ENCODE measurements at places on chromosomes 6 and 20.

GRCh38 chr20:24446811-24447210 is 22.6 kb upstream of the SYNDIG1 start:
- no peak for DNase-seq

GRCh38 chr6:97765461-97765860 is 482.4 kb upstream of the MMS22L start:
- DNase-seq = no peak

DNA sequence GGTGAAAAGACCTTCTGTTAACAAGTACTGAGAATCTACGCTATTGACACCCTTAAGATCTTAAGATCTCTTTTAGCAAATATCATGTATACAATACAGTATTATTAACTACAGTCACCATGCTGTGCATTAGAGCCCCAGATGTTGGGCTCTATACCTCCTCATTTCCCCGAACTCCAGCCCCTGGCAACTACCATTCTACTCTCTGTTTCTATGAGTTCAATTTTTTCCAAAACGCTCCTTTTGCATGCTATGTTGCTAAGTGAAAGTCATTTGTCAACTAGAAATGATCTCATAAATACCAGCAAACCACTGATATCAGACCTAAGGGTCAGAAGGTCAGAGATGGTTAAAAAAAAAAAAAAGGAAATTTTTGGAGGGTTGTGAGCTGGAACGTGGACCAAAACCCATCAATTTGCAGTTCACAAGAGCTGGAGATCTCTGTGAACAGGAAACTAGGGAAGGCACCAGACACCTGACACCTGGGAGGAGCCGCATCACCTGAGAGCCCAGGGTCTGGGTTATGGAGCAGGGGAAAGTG is 122.0 kb upstream of the KCNK16 start:
- DNase-seq = no peak

- no peak for DNase-seq
Observed at GRCh38 chr6:47402081-47402480, 75.5 kb upstream of the CD2AP start.

DNA sequence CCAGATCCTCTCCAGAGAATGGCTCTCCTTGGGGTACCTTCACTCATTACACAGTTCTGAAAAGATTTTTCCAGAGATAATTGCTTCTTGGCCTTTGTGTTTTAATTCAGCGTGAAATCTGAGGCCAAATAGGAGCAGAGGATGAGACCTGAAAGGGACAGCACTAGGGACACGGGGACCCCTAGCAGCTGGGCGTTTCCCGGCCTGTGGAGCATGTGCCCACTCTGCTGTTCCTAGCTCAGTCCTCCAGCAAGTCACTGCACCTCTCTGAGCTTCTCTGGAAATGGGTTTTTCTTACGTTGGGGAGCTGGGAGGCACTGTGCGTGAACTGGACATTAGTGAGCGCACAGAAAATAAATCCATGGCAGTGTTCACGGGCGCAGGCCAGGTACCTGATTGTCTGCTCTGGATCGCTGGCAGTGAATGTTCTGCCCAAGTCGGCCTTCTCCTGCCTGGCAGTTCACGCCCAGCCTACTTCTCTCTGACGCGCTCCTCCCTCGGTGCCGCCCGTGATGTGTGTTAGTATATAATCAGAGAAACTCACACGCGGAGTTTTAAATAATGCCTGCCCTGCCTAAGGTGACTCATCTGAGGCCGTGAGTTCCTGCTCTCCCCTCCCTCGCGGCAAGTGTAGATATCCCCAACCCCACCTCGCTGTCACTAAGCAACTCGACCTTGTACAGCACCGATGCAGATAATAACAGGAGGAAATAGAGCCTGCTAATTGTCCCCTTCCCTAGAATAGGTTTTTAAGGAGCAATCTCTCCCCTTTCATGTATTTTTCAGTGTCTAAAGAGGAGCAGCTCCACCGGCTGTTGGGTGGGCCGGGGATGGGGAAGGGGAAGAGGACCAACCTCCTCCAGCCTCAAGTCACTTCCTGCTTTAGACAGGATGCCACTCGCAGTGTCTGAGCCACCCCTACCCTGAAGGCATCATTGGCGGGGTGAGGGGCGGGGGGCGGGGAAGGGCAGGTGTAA is 2.7 kb upstream of the TUBB2A start:
- no peak for DNase-seq

- DNase-seq = no peak
Observed at GRCh38 chr6:16936893-16937292, 165.0 kb upstream of the STMND1 start.

- no peak for DNase-seq
Observed at GRCh38 chr6:41037107-41037900, 1.7 kb downstream of the UNC5CL start.

DNA sequence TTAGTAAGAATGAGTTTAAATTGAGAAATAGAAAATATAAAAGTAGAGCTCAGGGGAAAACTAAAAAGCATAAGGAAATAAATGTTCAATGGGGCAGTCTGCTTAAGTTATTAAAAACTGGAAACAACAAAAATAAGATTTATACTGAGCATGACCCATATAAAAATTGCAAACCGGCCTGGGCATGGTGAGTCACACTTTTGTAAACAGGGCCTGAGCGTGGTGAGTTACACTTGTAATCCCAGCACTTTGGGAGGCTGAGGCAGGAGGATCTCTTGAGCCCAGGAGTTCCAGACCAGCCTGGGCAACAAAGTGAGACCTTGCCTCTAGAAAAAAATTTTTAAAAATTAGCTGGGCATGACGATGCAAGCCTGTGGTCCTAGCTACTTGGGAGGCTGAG is 74.6 kb downstream of the TMEM244 start:
- DNase-seq = no peak

DNA sequence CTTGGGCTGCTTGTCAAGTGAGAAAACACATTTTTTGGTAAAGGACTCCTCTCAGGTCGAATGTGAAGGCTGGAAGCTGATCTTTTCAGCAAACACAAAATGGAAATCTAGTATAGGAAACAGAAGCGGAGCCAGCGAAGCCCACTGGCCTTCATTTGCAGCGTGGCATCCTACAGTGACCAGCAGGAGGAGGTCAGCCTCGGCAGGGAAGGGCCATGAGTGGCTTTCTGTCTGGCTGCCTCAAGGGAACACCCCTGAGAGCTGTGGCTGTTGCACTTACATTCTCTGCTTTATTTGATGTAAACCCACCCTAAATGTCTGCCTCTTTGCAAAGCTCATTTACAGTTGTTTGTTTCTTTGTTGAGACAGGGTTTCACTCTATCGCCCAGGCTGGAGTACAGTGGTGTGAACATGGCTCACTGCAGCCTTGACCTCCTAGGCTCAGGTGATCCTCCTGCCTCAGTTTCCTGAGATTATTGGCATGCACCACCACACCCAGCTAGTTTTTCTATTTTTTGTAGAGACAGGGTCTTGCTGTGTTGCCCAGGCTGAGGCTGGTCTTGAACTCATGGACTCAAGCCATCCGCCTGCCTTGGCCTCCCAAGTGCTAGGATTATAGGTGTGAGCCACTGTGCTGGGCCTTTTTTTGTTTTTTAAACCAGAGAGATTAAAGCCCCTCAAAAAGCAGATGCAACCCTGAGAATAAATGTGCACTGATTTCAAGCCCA is 322.0 kb upstream of the SOX4 start:
- no peak for DNase-seq

DNA sequence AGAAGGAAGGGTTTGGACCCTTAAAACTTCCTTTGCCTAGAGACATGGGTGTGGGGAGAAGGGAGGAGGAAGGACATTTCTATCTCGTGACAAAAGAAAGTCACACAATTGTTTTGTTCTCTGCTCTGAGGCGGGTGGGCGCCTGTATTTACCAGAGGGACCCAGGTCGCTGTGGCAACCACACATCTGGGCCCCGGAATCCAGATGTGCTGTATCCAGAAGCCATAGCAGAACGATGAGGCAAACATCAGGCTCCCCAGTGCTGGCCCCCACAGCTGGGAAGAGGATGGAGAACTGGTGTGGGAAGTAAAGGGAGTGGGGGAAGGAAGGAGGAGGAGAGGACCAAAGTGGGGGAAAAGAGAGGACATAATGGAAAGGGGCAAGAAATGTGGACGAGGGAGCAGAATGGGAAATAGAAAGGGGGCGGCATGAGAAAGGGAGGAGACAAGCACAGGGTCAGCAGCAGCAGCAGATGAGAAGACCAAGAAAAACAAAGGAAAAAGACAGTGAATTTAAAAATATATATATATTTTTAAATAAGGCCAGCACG is 3.4 kb upstream of the TNXB start:
- no peak for DNase-seq

- no peak for DNase-seq
Observed at GRCh38 chr6:27867945-27868300, 44.3 kb downstream of the OR2B2 start.
